ENCODE measurements at places on chromosomes 4 and X.
A peak's percentile ranks its signal among the peaks of the same experiment; 100 is the strongest.

DNA sequence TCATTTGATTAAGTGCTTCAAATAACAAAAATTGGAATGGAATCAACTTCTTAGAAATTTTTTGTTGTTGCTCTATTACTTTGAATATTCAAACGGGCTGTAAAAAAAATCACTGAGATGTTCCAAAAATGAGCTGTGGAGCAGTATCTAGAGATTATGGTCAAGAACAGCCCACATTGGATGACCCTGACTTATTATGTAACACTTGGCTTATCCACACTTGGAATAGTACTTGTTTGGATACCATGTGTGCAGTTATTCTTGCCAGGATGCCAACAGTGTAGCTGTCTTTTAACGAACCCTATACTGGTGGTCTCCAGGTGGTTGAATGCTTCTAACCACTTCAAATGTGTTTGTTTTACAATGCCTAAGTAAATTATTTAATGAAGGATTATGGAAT, 64.9 kb upstream of the CAMK2D start:
- no peak for DNase-seq

GRCh38 chrX:71533851-71534561, 1.1 kb downstream of the OGT start:
- no peak for DNase-seq

- DNase-seq, result no peak
These were observed 18.0 kb downstream of the CRMP1 start for GRCh38 chr4:5874811-5875449.

DNA sequence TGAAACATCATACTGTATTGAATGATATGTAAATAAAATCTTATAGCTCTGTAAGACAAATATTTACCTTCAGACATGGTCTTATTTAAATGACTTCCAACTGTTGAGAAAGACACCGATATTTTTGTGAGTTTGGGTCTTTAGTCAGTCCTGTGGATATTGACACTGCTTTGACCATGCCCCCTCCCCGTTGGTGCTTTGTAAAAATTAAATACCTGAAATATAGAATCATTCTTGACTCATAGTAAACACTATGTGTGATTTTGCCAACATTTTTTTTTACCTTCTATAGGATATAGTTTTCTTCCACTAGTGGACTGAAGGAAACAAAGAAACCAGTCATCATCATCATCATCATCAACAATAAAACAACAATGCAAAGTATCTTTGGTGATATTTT, 114.3 kb upstream of the HS3ST1 start:
- no peak for DNase-seq

DNA sequence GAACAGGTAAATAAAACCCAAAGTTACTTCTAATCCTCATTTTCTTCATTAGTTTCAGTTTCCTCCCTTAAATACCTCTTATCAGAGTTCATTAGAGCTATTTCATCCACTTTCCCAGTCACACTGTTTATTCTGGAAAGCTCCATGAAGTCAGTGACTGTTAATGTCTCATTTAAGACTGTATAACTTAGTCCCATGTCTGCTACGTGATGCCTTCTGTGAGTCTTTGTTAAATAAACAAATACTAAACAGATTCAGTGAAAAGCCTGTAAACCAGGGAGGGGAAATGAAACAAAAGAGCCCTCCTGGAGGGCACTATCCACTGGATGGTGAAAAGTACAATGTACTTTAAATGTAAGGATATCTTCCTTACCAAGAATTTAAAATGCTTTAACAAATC, 24.7 kb downstream of the ACE2 start:
- DNase-seq, result no peak

GRCh38 chrX:46642145-46642544, 68.6 kb downstream of the CHST7 start:
- no peak for DNase-seq

GRCh38 chrX:155144926-155145325, 71.3 kb upstream of the VBP1 start:
- no peak for DNase-seq

- no peak for DNase-seq
These were observed 13.0 kb downstream of the STATH start for GRCh38 chr4:70008771-70009170.

GRCh38 chr4:68576272-68577125, at the start of gene UGT2B17:
TSS of gene UGT2B17 (minus strand) at chr4:68576322. CDS start at chr4:68568484, 7,838 bp downstream.
- no peak for DNase-seq

GRCh38 chrX:20197641-20198210, 56.1 kb upstream of the EIF1AX start:
- DNase-seq, result no peak

DNA sequence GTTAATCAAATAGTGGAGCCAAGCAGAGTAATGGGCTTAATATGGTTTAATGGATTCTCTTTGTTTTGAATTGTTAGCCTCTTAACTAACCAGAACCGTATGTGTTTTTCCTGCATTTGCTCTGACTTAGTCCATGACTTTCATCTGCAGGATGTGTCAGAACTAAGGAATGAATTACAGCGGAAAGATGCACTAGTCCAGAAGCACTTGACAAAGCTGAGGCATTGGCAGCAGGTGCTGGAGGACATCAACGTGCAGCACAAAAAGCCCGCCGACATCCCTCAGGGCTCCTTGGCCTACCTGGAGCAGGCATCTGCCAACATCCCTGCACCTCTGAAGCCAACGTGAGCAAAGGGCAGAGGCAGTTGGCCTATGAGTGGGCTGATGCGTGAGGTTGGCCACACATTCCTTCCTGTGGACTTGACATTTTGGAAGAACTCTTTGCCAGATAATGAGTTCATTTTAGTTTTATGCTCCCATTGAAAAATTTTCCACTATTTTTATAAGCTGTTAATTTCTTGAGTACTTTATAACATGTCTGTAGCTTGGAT, 9.1 kb downstream of the MED28 start:
- no peak for DNase-seq

DNA sequence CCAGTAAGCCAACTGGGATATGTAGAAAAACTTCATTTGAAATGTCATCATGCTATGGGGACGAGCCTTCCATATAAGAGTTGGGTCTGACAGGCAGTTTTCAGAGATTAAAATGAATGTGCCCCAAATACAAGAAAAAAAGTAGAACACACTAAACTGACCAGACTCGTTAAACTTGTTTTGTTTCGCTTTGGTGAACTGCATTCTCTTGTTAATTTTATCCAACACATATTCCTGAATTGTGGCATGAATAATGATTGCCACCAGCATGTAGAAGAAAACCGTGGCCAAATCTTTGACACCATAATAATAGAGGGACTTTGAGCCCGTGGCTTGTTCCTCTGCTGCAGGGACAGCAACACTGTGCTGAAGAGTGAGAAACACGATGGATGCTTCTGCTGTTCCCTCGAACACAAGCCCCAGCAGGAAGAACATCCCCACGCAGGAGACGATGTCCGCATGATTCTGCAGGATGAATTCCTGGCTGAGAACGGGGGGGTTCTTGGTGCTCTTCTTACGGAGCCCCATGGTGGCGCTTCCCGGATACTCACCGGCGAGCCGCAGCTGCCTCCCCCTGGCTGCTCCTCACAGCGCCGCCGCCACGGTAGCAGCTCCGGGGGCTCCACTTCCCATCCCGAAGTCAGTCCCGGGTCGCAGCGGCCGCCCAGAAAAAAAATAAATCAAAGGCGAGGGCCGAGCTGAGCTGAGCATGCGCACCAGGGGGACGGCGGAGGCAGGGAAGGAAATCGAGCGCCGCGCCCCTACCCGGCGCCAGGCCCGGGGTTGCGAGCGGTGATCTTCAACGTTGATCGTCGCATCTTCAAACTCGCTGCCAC, at the start of gene TRAM1L1:
TRAM1L1 (minus strand) TSS at position 711 of the 836 bp plus-strand sequence; CDS start at position 528, 183 bp downstream.
- no peak for DNase-seq

DNA sequence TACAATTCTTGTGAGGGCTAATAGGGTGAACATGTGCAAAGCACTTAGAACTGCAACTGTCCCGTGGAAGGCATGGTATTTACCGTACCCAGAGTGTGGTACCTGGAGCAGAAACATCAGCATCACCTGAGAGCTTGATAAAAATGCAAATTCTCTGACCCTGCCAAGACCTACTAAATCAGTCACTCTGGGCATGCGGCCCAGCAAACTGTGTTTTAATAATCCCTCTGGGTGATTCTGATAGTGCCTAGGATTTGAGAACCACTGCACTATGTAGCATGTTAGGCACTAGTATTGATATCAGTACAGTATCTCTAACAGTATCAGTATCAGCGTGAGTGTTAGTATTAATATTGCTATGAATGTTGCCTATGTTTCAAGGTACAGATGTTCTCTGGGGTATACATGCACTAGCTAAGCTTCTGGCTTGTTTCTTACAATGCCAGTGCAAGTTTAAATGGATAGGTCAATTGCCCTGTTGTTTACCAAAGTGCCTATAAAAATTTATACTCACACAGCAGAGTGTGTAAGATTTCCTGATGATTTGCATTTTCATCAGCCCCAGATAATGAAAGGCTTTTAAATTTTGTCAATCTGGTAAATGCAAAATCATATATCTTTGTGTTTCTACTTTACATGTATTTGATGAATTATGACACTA, 354.0 kb downstream of the HS3ST1 start:
- no peak for DNase-seq

DNA sequence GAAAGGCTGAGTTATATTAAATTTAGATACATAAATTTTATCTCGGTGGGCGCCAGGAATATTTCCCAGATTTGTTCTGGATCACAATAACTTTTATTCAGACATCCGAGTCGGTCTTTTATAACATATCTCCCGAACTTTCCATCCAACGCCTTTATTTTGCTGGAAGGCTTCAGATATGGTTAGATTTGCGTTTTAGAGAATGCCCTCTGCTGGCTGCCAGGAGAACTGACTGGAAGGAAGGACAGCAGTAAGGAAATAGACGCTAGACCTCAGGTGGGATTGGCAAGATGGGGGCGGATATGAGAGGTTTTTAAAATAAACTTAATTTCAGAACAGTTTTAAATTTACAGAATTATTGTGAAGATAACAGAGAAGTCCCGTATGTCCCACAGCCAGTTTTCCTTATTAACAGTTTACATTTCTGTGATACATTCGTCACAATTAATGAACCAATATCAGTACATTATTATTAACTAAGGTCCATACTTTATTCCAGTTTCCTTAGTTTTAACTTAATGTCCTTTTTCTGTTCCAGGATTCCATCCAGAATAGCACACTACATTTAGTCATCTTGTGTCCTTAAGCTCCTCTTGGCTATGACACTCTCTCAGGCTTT, 4.6 kb upstream of the KANTR start:
- DNase-seq, result peak; percentile 56

- no peak for DNase-seq
These were observed 493.4 kb downstream of the IQCM start for GRCh38 chr4:149322203-149322602.

GRCh38 chr4:41750121-41750625, 1.6 kb upstream of the PHOX2B start:
- no peak for DNase-seq

DNA sequence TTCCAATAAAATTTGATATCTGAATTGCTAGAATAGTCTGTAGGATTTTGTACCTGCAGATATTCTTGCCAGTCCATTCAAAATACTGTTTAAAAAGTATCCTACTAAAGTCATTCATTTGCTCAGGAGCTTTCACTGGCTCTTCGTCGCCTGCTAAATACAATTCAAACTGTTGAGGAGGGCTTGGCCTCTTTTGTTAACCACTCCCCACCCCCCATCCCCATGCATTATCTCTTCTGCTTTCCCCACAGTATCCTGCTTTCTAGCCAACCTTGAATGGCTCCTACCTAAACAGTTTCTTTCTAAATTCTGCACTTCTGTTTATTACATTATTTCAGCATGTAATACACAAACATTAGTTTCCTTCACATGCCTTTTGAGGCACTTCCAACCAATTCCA, 230.8 kb downstream of the CPE start:
- DNase-seq, result no peak

- no peak for DNase-seq
These were observed 276.8 kb downstream of the FBXW7 start for GRCh38 chr4:152258804-152259708.

DNA sequence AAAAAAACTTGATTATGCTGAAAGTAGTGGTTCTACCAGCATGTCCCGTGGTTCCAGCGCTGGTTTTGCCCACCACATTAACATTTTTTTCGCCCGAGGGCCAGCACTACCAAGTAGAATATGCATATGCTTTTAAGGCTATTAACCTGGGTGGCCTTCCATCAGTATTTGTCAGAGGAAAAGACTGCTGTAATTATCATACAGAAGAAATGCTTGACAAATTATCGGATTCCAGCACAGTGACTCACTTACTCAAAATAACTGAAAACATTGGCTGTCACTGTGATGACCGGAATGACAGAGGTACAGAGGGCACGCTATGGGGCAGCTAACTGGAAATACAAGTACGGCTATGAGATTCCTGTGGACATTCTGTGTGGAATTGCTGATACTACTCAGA, 34.6 kb downstream of the PRPS2 start:
- DNase-seq, result no peak

DNA sequence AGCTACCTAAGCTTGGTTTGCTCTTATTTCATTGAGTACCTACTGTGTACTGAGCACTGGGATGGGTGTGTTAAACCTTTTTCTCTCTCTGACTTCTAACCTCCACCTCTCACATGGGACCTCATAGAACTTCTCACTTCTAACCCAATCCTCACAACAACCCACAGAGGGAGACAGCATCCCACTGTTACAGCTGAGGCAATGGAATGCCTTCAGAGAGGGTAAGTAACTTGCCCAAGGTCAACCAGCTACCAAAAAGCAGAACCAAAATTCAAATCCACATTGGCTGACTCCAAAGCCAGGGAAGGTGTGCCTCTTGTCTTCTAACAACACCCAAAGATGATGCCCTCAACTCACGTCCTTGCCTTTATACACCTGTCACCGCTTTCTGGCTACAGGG, 5.4 kb downstream of the SEL1L3 start:
- no peak for DNase-seq
